ENCODE measurements at places on chromosomes 2 and 18.

DNA sequence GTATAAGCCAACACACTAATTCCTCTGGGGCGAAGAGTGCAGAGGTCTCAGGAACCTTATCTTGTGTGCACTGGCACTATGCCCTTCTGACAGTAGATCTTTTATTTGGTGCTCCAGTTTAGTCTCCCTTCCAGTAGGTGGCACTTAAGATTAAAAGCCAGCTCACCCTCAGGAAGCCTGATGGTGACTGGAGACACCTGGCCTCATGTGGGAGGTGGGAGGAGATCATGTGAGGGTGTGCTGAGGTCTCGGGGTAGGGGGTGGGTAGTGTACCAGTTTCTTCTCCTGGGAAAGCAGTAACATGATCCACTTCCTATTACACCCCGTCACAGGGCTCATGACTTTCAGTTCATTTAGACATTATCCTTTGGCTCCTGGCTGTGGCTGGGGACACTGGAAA is 654.9 kb downstream of the ADCYAP1 start:
- no peak for DNase-seq

DNA sequence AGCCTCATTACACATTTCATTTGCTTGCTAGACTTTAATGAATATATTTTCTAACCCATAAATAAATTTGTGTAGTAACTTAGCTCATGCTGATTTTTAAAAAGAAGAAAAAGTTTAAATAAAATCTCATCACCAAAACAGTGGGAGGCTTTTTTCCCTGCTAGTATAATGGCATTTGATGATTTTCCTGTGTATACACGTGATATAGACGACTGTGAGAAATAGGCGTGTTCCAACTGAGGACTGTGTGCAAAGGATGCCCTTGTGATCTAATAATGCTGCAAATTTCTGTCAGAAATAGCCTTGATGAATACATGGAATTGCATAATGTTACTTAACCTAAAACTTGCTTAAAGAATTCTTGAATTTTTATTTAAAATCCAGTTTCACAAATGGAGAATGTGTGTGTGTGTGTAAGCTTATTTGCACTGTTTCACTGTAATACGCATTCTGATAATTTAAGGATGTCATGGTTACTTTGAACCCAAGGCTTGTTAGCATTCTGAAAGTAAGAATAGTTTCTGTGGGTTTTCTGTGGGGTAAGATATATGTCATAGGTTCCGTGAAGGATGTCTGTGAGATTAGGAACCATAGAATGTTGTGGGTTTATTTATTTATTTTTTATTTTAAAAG is 178.0 kb downstream of the DLGAP1 start:
- DNase-seq = no peak

DNA sequence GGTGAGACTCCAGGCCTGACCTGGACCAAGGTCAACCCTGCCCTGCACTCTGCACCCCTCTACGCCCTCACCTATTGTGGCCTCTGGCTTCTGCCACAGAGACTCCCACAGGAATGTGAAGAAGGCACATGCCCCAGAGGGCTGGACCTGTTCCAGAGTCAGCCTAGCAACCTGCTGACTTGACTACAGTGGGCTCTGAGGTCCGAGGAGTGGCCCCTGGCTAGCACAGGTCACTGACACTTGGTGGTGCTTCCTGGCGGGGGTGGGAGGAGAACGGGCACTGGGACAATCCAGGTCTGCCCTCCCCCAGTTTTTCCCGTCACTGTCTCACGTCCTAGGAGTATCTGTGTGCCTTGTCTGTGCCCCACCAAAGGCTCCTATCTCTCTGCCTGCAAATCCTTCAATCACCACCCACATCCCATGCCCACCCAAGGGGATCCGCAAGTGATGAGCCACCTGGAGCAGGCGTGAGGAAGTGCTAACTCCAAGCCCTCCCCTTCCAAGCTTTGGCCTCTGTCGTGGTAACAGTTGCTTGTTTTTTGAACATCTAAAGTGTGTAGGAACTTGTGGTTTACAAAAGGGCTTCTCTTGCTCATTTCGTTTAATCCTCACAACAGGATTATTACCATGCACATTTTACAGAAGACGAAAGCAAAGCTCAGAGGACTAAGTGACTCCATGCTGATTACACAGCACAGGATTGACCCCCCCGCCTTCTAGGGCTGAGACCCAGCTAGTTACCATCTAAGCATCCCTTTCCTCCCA is 86.2 kb downstream of the MCFD2 start:
- DNase-seq = no peak

GRCh38 chr2:119106301-119106897 is 52.2 kb downstream of the C1QL2 start:
- no peak for DNase-seq

DNA sequence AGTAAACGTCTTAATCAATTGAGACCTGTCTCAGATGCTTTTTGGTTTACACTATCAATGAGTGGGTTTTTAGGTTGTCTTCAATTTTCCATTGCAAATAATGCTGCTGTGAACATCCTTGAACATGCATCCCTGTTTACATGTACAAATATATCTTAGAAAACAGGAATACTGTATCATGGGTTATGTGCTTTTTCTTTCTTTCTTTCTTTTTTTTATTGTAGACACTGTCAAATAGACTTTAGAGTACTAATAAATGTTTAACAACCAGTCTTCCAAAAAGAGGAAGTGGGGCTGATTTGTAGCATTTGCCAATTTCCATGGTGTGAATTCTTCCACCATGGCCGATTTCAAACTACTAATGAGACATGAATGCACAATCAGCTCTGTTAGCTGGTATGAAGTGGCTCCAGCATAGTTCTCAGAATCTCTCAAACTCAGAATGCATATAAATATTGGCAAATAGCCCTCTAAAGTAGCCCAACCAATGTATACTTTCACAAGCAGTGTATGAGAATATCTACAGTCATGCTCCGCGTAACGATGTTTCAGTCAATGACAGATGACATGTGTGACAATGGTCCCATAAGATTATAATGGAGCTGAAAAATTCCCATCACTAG is 50.3 kb upstream of the B3GNT2 start:
- DNase-seq = no peak

GRCh38 chr2:43218702-43219382 is 7.6 kb downstream of the ZFP36L2 start:
- no peak for DNase-seq

GRCh38 chr2:28952836-28953211 is 28.3 kb upstream of the TOGARAM2 start:
- DNase-seq = no peak

GRCh38 chr2:134103196-134103595 is 150.7 kb upstream of the MGAT5 start:
- no peak for DNase-seq

DNA sequence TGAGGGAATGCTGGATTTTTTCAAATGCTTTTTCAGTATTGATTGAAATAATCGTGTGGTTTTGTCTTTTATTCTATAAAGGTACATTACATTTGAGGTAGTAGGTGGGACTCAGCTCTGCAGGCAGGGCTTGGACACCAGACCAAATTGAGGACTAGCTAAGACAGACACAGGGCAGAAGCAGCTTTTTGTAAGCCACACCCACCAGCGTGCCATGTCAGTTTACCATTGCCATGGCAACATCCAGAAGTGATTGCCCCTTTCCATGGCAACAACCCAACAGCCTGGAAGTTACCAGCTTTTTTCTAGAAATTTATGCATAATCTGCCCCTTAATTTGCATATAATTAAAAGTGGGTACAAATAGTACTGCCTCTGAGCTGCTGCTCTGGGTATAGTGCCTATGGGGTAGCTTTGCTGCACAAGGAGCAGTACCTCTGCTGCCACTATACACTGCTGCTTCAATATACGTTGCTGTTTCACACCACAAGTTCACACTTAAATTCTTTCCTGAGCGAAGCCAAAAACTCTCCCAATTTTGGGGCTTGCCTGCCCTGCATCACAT is 23.6 kb upstream of the VWA3B start:
- no peak for DNase-seq

- no peak for DNase-seq
Measured at GRCh38 chr2:12636837-12637581, 79.7 kb upstream of the TRIB2 start.

DNA sequence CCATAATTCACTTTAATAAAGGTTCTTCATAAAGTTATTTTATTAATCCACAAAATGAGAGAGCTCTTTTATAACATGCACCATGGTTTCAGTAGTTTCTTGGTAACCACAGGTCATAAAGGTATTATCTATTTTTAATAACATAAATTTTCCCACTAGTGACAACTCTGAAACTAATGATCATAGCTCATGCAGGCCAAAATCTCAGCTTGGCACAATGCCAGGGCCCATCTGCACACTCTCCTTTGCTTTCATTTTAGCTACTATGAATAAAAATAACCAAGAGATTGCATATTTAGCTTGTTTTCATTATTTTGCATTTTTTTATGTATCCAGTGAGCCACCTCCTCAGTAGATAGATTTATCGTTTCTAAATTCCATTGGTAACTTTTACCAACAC is 691.8 kb upstream of the CHAC2 start:
- DNase-seq = no peak

- DNase-seq = no peak
Measured at GRCh38 chr2:18777250-18777812, 188.0 kb upstream of the NT5C1B start.

DNA sequence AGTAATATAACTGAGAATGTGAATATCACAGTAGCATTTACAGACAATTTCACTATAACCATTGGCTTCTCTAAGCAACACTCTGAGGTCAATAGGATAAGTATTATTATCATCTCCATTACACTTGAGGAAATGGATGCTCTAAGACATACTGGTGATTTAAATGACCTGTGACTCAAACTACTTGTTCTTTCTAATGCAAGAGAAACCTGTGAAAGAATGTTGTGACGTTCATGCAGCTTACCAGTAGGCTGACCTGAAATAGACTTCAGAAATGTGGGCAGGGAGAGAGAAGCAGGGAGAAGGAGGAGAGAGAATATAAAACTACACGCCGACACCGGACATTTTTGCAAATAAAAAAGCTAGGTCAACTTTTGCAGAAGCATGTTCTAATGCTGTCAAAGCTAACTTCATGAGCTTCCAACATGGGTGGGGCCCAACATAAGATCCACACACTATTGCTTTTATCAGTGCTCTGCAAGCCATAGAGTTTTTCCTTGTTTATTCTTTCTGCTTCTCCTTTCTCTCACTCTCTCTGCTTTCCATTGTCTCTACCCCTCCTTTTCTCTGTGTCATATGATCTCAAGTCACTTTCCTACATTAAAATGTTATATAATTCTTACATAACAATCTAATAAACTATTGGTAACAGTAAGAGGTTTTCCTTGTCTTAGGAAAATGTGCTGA is 217.6 kb upstream of the FN1 start:
- no peak for DNase-seq

DNA sequence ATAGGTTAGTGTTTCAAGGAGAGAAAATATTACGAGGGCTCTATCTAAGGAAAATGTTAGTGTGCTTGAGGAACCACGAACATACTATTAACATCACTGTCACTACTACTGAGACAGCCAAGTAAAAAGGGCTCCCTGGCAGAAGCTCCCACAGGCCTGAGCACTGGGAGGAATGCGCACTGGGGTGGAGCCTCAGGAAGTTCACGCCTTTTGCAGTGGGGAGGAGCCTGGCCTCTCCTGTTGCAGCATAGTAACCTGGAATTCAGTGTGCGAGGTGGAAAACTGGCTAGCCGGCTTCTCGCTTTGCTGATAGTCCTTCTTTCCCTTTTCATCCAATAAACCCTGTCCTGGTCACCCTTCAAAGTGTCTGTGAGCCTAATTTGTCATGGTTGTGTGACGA is 250.3 kb downstream of the ERBB4 start:
- DNase-seq = no peak

DNA sequence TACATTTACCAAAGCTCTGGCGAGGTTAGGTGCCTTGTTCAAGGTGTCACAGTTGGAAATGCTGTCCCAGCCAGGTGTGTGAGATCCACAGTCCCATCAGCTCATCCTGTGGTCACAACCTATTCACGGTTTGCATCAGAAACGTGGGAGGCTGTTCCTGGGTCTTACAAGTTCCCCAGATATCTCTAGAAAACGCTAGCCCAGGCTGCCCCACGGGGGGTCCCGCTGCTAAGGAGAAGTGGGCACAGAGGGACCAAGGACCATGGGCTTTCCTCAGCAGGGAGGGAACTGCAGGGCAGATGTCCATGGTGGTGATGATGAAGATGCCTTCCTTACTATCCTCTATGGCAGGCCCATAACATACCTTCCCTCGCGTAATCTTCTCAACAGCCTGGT is 649 bp downstream of the FECH start:
- DNase-seq = no peak

All from C1 segment of cervical spinal cord (tissue), 14 donors.